GM12878 (cell line): ENCODE measurements at places on chromosomes 3 and 15. TPM values are rescaled to one million over a fixed set of nuclear protein-coding genes. Genes with fewer than 3 reads are reported as not detected.

Gene CSTA
- 1.8 and 2.1 TPM in 2 replicates for total RNA-seq

Gene PIF1
- total RNA-seq = 36.9 and 39.5 TPM in 2 replicates

Gene MED12L
- total RNA-seq = 0.03 TPM in 2 replicates

Gene UACA
- 3.2 and 4.0 TPM in 2 replicates for total RNA-seq

Gene CDHR4
- total RNA-seq = not detected in 2 replicates

- peak; percentile 55 for DNase-seq
- no peaks in the 10 kb centered on the region for H3K27me3 ChIP-seq
- H3K4me3 ChIP-seq = no peak overlapping the region
Observed at GRCh38 chr3:98602078-98602678, 8.8 kb upstream of the CPOX start.

- no peak for DNase-seq
- H3K27me3 ChIP-seq = no peaks in the 10 kb centered on the region
- H3K27ac ChIP-seq = no peak overlapping the region
- H3K4me1 ChIP-seq = no peaks in the 10 kb centered on the region
- H3K36me3 ChIP-seq = no peaks in the 10 kb centered on the region
Observed at GRCh38 chr3:34856081-34856947, 783.0 kb upstream of the ARPP21 start.

- no peak for DNase-seq
- no peak overlapping the region for H3K4me3 ChIP-seq
- no peak overlapping the region for H3K27ac ChIP-seq
- H3K4me1 ChIP-seq = 0 out of 2 replicates have a peak, but pooled peaks cover 3% of the 10 kb centered on the region
- H3K27me3 ChIP-seq = no peaks in the 10 kb centered on the region
Observed at GRCh38 chr3:60186359-60186758, 1064.9 kb downstream of the FHIT start.

GRCh38 chr3:85912980-85913379 lies 954.2 kb downstream of the CADM2 start:
- H3K27me3 ChIP-seq = no peaks in the 10 kb centered on the region
- no peak for DNase-seq
- H3K4me1 ChIP-seq = no peaks in the 10 kb centered on the region
- no peaks in the 10 kb centered on the region for H3K36me3 ChIP-seq

- H3K27me3 ChIP-seq = no peaks in the 10 kb centered on the region
- no peak overlapping the region for H3K4me3 ChIP-seq
- no peaks in the 10 kb centered on the region for H3K4me1 ChIP-seq
- no peak for DNase-seq
Observed at GRCh38 chr3:132343018-132343612, 25.9 kb downstream of the ACP3 start.

GRCh38 chr3:189325454-189325853 lies 153.7 kb downstream of the TPRG1 start:
- peaks cover 15% of the 10 kb centered on the region for H3K4me1 ChIP-seq
- H3K36me3 ChIP-seq = no peaks in the 10 kb centered on the region
- H3K4me3 ChIP-seq = no peak overlapping the region
- H3K27me3 ChIP-seq = no peaks in the 10 kb centered on the region
- DNase-seq = no peak

- no peak overlapping the region for H3K27ac ChIP-seq
- DNase-seq = no peak
- H3K4me3 ChIP-seq = no peak overlapping the region
- H3K27me3 ChIP-seq = no peaks in the 10 kb centered on the region
Observed at GRCh38 chr3:37297459-37297858, 123.1 kb upstream of the LRRFIP2 start.

GRCh38 chr15:38508647-38509046 lies 54.7 kb downstream of the FAM98B start:
- no peaks in the 10 kb centered on the region for H3K27me3 ChIP-seq
- peaks cover 16% of the 10 kb centered on the region for H3K36me3 ChIP-seq
- peak; percentile 47 for DNase-seq
- peak overlapping the region; percentile 50 for H3K27ac ChIP-seq
- no peak overlapping the region for H3K4me3 ChIP-seq
- H3K4me1 ChIP-seq = peaks cover 11% of the 10 kb centered on the region

DNA sequence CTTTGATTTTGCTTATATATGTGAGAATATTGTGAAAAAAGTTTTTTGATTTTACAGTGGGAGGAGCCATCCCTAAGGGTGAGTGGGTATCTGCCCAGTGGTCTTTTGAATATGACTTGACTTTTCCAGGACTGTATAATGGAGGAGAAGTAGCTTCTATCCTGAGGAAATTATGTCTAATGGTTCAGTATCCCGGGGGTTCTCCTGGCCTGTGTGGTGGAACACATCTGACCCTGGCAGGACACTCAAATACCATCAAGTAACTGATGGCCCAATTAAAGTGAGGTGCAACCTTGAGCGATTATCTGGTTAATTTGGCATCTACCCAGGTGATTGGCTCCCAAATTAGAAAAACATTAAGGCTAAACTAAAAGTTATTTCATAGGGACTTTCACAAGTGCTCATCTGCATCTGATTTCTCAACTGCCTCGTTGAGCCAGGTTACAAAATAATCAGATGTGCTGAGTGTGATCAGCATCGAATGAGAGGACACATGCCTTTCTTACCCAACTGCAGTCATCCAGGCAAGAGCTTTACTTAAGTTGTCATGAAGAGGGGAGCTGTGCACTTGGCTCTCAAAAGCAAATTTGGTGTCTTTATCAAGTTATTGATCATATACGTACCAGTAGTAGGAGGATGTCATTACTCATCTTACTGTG lies 201.4 kb downstream of the IL5RA start:
- no peaks in the 10 kb centered on the region for H3K36me3 ChIP-seq
- H3K4me1 ChIP-seq = no peaks in the 10 kb centered on the region
- H3K27me3 ChIP-seq = no peaks in the 10 kb centered on the region
- no peak for DNase-seq
- no peak overlapping the region for H3K27ac ChIP-seq

DNA sequence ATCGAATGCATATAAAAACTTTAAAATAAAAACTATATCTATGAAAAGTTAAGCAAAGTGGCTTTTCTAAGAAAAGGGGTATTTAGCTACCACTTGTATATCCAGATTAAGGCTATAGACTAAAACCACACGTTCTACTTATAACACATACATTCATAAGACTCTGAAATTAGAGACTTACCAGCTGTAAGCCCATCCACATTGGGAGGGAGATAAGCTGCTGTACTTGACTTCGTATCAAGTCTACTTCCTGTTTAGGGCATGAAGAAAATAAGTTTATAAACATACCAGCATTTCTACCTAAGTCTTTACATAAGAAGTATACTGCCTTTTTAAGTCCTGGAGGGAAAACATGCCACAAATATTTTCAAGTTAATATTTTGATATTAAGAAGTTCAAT lies 27.7 kb downstream of the AQR start:
- H3K27ac ChIP-seq = no peak overlapping the region
- DNase-seq = no peak
- peaks cover 5% of the 10 kb centered on the region for H3K36me3 ChIP-seq
- no peaks in the 10 kb centered on the region for H3K27me3 ChIP-seq
- no peaks in the 10 kb centered on the region for H3K4me1 ChIP-seq

DNA sequence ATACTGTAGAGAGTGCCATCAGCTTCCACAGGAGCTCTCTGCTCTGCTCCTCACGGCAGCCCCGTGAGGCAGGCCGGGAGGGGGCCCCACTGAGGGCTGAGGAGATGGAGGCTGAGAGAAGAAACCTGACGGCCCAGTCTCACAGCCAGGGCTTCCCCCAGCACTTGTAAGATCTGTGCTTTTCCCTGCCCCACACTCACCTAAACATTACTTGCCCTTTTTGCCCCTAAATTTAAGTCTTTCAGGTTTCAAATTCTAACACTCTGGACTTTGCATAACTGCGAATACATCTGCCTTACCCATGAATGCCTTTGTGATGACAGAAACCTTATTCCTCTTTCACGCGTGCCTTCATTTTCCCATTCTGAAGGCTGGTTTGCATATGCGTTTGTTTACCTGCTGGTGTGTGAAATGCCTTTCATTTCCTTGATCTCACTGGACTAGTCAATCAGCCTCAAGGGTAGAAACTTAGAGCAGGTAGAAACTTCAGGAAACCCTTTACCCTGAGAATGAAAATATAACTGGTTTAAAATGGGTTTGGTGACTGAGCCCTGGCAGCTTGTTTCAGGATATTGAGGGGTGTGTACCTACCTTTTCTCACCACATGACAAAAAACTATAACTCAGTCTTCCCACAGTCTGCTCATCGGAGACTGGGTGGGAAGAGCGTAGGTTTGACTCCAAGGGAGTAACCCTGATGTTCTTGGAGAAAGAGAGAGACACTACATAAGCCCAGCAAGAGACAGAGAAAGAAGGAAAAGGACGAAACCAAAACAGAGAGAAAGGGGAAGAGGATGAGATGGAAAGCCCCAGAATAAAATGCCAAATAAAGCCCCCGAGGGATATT lies 20.1 kb downstream of the SLC12A8 start:
- peak; percentile 78 for DNase-seq
- H3K4me3 ChIP-seq = peak overlapping the region; percentile 38; the same call in 1 of the 2 replicates
- H3K27me3 ChIP-seq = no peaks in the 10 kb centered on the region
- H3K4me1 ChIP-seq = peaks cover 44% of the 10 kb centered on the region
- H3K36me3 ChIP-seq = no peaks in the 10 kb centered on the region
- H3K27ac ChIP-seq = peak overlapping the region; percentile 75

DNA sequence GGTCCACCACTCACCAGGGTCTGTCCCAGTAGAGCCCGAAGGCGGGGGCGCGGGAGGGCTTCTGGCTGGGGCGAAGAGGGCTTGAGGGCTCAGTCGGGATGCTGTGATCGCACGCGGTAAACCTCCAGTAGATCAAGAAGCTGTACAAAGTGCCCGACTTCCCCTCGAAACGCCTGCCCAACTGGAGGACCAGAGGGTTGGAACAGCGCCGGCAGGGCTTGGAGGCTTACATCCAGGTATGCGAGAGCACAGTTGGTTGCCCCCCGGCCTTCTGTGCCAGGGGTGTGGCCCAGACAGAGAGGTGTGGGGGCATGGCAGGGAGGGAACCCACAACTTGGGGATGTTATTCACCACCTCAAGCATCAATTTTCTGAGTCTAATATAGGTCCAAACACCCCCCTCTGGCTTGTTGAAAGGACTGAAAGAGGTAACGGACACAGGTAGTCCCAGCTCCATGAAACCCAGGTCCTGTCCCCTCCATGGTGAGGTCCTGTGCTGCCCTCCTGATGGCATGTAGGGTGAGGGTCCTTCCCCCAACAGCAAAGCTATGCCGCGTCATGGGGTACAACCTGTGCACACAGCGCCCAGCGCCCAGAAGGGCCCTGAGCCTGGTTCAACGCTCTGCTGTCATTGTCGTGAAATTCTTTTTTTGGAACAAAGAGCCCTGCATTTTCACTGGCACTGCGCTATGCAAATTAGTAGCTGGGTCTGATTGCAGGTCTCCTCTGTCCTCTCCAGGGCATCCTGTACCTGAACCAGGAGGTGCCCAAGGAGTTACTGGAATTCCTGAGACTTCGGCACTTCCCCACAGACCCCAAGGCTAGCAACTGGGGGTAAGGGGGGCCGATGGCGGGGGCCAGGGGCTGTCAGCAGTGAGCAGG lies 1.2 kb downstream of the SNX22 start:
- peaks cover 35% of the 10 kb centered on the region for H3K4me1 ChIP-seq
- H3K36me3 ChIP-seq = peaks cover 20% of the 10 kb centered on the region; the same call in 1 of the 2 replicates
- H3K27me3 ChIP-seq = no peaks in the 10 kb centered on the region
- peak overlapping the region; percentile 82 for H3K4me3 ChIP-seq

DNA sequence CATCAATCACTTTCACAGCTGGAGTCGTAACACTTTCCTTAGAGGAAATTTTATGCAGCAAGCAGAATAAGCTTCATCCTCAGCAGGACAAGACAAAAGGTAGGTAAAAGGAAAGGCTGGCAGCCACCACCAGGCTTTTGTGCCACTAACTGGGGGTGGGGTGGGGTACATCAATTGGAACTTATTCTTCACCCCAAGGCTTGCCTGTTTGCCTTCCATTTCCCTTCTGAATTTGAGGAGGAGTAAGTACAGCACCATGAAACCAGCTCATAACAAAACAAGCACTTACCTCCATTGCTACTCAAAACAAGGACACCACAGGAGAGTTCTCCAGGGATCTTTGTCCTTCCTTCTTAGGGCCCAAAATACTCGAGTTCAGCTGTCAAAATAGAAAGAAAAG lies 296.8 kb downstream of the ARRDC4 start:
- no peaks in the 10 kb centered on the region for H3K27me3 ChIP-seq
- H3K4me3 ChIP-seq = no peak overlapping the region
- no peak overlapping the region for H3K27ac ChIP-seq
- no peak for DNase-seq

DNA sequence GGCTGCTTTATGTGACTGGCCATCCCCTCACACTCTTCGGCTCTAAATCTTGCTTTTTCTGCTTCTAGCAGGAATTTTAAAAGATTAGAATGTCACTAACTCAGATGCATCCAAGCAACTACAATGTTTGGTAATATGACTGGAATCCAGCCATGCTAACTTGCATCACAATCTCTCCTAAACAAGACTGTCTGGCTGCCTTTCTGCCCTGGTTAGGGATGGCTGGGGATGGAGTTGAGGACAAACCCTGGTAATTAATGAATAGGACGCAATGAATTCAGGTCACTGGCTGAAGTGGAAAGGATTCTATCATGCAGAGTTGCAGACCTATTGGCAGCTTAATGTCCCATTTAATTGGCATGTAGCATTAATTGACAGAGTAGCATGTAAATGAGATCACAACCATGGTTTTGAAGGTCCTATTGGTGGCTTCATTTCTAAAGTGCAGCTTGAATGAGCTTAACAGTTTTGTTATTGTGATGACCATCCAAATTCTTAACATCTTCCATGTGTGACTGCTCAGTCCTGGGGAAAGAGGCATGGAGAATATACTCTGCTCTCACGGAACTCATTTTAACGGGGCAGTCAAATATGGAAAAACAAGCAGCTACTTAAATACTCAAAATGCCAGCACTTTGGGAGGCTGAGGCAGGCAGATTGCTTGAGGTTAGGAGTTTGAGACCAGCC lies 21.7 kb downstream of the NMNAT3 start:
- no peaks in the 10 kb centered on the region for H3K36me3 ChIP-seq
- no peak overlapping the region for H3K4me3 ChIP-seq
- no peaks in the 10 kb centered on the region for H3K27me3 ChIP-seq
- H3K27ac ChIP-seq = no peak overlapping the region

- H3K36me3 ChIP-seq = no peaks in the 10 kb centered on the region
- H3K27ac ChIP-seq = no peak overlapping the region
- H3K4me1 ChIP-seq = no peaks in the 10 kb centered on the region
Observed at GRCh38 chr15:68431037-68431791, 749 bp downstream of the ITGA11 start.

DNA sequence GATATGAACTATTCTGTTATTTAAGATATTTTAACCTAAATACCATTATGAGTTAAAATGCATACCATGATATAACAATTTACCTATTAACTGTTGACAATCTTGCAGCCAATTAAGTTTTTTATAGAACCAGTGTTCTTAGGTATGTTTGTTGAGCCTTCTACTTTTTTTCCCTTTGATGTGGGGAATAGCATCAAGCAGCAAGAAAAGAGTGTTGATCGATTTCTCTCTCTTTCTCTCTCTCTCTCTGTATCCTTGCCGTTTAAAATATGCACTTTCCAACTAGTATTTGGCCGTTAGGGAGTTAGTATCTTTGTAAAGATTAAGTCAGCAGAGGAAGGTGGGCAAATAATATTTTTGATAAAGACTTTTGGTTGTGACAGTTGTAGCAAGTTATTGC lies 5.9 kb downstream of the CHD2 start:
- peaks cover 3% of the 10 kb centered on the region for H3K36me3 ChIP-seq
- peaks cover 13% of the 10 kb centered on the region for H3K4me1 ChIP-seq
- H3K4me3 ChIP-seq = peak overlapping the region; percentile 13
- DNase-seq = no peak
- H3K27me3 ChIP-seq = no peaks in the 10 kb centered on the region
- peak overlapping the region; percentile 98 for H3K27ac ChIP-seq
